Ascending aorta (tissue), 2 donors: ENCODE measurements at places on chromosomes 11 and 22.
A peak's percentile ranks its signal among the peaks of the same experiment; 100 is the strongest.

GRCh38 chr11:23536907-23537306 is 676.6 kb upstream of the CCDC179 start:
- H3K27me3 ChIP-seq, result no peaks in the 10 kb centered on the region
- H3K4me3 ChIP-seq, result no peak overlapping the region
- no peaks in the 10 kb centered on the region for H3K36me3 ChIP-seq
- no peak overlapping the region for H3K27ac ChIP-seq
- H3K4me1 ChIP-seq, result no peaks in the 10 kb centered on the region
- no peak for DNase-seq

- H3K27ac ChIP-seq, result no peak overlapping the region
- peaks cover 43% of the 10 kb centered on the region for H3K36me3 ChIP-seq
- H3K27me3 ChIP-seq, result no peaks in the 10 kb centered on the region
- no peak for DNase-seq
- no peak overlapping the region for H3K4me3 ChIP-seq
- H3K4me1 ChIP-seq, result no peaks in the 10 kb centered on the region
These were observed 13.2 kb downstream of the BBS1 start for GRCh38 chr11:66523611-66524010.

GRCh38 chr11:46672381-46672839 is 28.0 kb downstream of the ARHGAP1 start:
- no peak for DNase-seq
- no peak overlapping the region for H3K27ac ChIP-seq
- no peak overlapping the region for H3K4me3 ChIP-seq
- peaks cover 74% of the 10 kb centered on the region for H3K36me3 ChIP-seq

GRCh38 chr22:21695430-21696085 is 29.7 kb downstream of the PPIL2 start:
- H3K27ac ChIP-seq, result peak overlapping the region; percentile 89
- no peaks in the 10 kb centered on the region for H3K27me3 ChIP-seq
- no peak overlapping the region for H3K4me3 ChIP-seq
- no peak for DNase-seq
- peaks cover 45% of the 10 kb centered on the region for H3K36me3 ChIP-seq

GRCh38 chr11:57335023-57335342 is 709 bp downstream of the SSRP1 start:
- peaks cover 12% of the 10 kb centered on the region for H3K4me1 ChIP-seq
- no peaks in the 10 kb centered on the region for H3K27me3 ChIP-seq
- peak overlapping the region; percentile 88 for H3K4me3 ChIP-seq
- H3K36me3 ChIP-seq, result peaks cover 21% of the 10 kb centered on the region
- no peak for DNase-seq
- peak overlapping the region; percentile 95 for H3K27ac ChIP-seq

- no peaks in the 10 kb centered on the region for H3K27me3 ChIP-seq
- no peak overlapping the region for H3K4me3 ChIP-seq
- no peak overlapping the region for H3K27ac ChIP-seq
- peaks cover 3% of the 10 kb centered on the region for H3K36me3 ChIP-seq
- H3K4me1 ChIP-seq, result peaks cover 36% of the 10 kb centered on the region
- DNase-seq, result no peak
These were observed 13.2 kb downstream of the VPS37C start for GRCh38 chr11:61147791-61148620.

DNA sequence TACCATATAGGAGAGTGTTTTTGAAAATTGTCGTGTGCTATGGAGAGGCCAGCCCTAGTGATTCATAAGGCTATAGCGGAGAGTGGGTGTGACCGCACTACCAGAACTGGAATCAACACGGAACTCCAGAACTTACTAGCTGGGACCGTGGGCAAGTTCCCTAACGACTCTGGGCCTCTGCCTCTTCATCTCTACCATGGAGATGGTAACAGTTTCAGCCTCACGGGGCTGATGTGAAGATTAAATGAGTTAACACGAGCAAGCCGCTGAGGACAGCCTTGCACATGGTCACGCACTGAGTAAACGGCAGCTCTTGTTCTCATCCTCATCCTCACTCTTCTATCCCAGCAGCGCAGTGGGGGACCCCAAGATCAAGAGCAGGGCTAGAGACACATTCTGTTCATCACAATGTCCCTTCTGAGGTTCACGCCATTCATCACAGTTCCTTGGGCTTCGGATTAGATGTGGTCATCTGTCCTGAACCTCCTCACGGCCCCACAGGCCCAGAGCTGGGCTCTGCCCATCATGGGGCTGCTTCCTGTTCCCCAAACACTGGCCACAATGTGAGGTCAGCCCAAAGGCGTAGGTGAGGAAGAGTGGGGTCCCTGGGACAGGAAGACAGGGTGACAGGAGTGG is 47.2 kb upstream of the CD5 start:
- no peaks in the 10 kb centered on the region for H3K27me3 ChIP-seq
- no peaks in the 10 kb centered on the region for H3K4me1 ChIP-seq
- H3K4me3 ChIP-seq, result no peak overlapping the region
- no peak for DNase-seq
- H3K36me3 ChIP-seq, result no peaks in the 10 kb centered on the region

DNA sequence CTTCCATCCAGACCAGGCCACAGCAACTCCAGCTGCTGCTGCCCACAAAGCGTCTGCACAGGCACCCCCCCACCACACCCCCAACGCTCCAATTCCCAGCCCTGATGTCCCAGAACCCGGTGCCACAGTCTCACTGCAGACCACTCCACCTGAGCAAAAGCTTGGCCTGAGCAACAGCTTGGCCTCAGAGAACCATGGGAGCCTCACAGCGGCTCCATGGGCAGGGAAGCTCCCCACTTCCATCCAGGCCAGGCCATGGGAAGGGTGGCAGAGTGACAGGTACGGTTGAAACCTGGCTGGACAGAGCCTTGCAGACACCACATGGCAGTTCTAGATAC is 13.2 kb downstream of the PLXNB2 start:
- H3K4me3 ChIP-seq, result peak overlapping the region; percentile 57
- peak overlapping the region; percentile 97 for H3K27ac ChIP-seq
- peaks cover 11% of the 10 kb centered on the region for H3K36me3 ChIP-seq
- DNase-seq, result no peak
- no peaks in the 10 kb centered on the region for H3K27me3 ChIP-seq
- H3K4me1 ChIP-seq, result peaks cover 43% of the 10 kb centered on the region

DNA sequence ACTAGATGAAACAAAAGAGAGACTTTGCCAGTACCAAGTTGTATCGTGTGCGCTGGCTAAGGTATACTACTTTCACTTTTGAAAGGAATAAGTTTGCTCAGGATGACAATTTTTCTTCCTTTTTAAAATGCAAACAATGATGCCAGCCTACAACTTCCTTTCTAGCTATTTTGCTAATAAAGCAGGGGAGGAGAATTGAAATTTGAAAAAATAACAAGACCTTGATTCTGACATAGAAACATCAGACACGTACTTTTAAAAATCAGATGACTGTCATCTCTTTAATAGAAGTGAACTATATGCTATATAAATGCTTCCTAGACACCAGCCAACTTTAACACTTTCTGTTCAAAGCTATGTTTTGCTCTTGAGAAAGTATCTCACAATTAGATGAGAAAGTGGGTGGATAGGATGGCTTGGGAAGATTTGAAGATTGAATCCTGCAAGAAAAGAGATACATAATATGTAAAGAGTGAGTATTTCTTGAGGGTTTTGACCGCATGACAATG is 41.7 kb upstream of the BLID start:
- peak overlapping the region; percentile 80 for H3K27ac ChIP-seq
- no peak for DNase-seq
- H3K4me1 ChIP-seq, result peaks cover 45% of the 10 kb centered on the region
- H3K4me3 ChIP-seq, result peak overlapping the region; percentile 48
- H3K36me3 ChIP-seq, result no peaks in the 10 kb centered on the region

DNA sequence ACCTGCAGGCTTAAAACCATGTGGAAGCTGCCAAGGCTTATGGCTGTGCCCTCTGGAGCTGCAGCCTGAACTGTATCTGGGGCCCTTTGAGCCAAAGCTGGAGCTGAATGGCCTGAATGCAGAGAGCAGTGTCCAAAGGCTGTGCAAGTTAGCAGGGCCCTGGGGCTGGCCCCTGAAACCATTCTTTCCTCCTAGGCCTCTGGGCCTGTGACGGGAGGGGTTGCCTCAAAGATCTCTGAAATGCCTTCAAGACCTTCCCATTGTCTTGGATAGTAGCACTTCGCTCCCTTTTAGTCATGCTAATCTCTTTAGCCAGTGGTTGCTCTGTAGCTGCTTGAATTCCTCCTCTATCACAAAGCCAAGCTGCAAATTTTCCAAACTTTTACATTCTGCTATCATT is 12.8 kb upstream of the IFTAP start:
- no peaks in the 10 kb centered on the region for H3K36me3 ChIP-seq
- no peak overlapping the region for H3K4me3 ChIP-seq
- H3K27ac ChIP-seq, result no peak overlapping the region
- no peak for DNase-seq

GRCh38 chr22:27810609-27811151 is 9.1 kb upstream of the MN1 start:
- peaks cover 31% of the 10 kb centered on the region for H3K4me1 ChIP-seq
- H3K36me3 ChIP-seq, result no peaks in the 10 kb centered on the region
- peak; percentile 96 for DNase-seq
- no peaks in the 10 kb centered on the region for H3K27me3 ChIP-seq

- H3K27ac ChIP-seq, result no peak overlapping the region
- DNase-seq, result no peak
- no peaks in the 10 kb centered on the region for H3K36me3 ChIP-seq
- H3K27me3 ChIP-seq, result no peaks in the 10 kb centered on the region
- no peak overlapping the region for H3K4me3 ChIP-seq
- H3K4me1 ChIP-seq, result no peaks in the 10 kb centered on the region
These were observed 494.1 kb downstream of the DLG2 start for GRCh38 chr11:85132851-85133585.

DNA sequence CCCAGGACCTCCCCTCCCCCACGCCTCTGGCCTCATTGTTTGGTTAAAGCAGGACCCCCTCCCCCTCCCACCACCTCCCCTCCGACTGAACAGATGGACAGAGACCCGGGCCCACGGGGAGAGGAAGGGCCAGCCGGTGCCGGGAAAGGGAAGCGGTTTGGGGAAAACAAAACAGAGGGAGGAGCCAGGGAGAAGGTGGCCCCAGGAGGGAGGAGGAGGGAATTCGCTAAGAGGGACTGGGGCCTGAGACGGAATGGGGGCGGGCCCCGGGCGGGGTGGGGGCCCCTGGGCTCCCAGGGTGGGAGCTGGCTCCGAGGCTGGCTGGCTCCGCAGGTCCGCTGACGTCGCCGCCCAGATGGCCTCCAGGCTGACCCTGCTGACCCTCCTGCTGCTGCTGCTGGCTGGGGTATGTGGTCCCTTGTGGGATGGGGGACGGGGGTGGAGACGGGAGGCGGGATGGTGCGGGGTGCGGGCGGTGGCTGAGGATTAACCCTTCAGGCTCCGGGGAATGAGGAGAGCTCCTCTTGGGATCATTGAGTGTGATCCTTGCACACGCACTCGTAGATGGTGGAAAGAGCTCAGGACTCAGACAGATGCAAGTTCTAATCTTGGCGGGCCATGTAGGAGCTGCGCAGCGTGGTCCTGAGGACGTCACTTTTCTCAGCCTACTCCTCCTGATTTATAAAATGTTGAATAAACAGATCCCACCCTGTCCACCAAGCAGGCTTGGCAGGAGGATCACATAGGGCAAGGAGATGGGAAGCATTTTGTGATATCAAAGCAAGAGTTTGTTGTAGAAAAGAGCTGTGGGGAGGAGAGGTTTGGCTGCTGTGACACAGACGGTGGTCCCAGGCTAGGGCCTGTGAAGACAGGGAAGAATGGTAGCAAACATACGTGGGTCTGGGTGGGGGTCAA is 688 bp downstream of the SERPING1 start:
- peak; percentile 42 for DNase-seq
- no peaks in the 10 kb centered on the region for H3K27me3 ChIP-seq
- peaks cover 9% of the 10 kb centered on the region for H3K4me1 ChIP-seq
- peak overlapping the region; percentile 72 for H3K4me3 ChIP-seq
- peak overlapping the region; percentile 97 for H3K27ac ChIP-seq

- no peak for DNase-seq
- no peak overlapping the region for H3K4me3 ChIP-seq
- no peak overlapping the region for H3K27ac ChIP-seq
- no peaks in the 10 kb centered on the region for H3K27me3 ChIP-seq
These were observed 2.3 kb downstream of the LSP1 start for GRCh38 chr11:1854949-1855885.

GRCh38 chr22:27982106-27982505 is 63.0 kb upstream of the PITPNB start:
- no peaks in the 10 kb centered on the region for H3K27me3 ChIP-seq
- H3K27ac ChIP-seq, result no peak overlapping the region
- no peak for DNase-seq
- no peak overlapping the region for H3K4me3 ChIP-seq

DNA sequence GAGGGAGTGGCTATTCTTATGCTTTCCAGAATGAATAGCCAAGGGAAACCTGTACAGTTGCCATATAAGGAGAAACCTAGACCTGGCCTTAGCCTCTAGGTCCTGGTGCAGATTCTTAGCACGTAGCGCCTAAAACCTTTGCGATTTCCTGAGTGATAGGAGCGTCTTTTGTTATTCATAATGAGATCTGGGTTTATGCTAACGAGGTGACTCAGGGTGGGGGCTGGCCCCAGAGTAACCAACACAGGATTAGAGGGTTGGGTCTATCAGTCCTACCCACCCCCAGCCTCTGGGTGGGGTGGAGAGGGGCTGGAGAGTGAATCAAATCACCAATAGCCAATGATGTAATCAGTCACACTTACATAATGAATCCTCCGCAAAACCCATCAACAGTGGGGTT is 73.4 kb upstream of the PARVG start:
- no peak overlapping the region for H3K27ac ChIP-seq
- no peaks in the 10 kb centered on the region for H3K36me3 ChIP-seq
- no peaks in the 10 kb centered on the region for H3K27me3 ChIP-seq
- H3K4me3 ChIP-seq, result no peak overlapping the region
- no peaks in the 10 kb centered on the region for H3K4me1 ChIP-seq

- peaks cover 35% of the 10 kb centered on the region for H3K4me1 ChIP-seq
- H3K27me3 ChIP-seq, result no peaks in the 10 kb centered on the region
- no peaks in the 10 kb centered on the region for H3K36me3 ChIP-seq
These were observed 56.7 kb downstream of the HSD17B12 start for GRCh38 chr11:43737201-43737590.

DNA sequence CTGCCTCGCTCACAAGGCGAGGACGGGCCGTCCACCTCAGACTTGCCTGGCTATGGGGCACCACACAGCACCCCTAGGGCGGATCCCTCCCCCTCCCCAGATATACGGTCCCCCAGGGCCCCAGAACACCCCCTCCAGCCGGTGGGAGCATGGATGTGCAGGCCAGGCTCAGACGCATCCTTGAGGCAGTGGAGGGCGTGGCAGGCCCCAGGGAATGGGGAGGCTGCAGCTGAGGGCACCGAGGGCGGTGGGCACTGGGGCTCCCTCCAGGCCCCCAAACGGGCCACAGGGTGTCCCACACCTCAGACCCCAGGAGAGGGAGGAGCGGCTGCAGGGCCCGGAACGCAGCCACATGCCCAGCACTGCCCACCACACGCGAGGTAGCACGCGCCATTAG is 12.1 kb downstream of the TTLL8 start:
- no peak for DNase-seq
- no peaks in the 10 kb centered on the region for H3K4me1 ChIP-seq
- no peaks in the 10 kb centered on the region for H3K27me3 ChIP-seq
- H3K4me3 ChIP-seq, result no peak overlapping the region
- H3K27ac ChIP-seq, result no peak overlapping the region

DNA sequence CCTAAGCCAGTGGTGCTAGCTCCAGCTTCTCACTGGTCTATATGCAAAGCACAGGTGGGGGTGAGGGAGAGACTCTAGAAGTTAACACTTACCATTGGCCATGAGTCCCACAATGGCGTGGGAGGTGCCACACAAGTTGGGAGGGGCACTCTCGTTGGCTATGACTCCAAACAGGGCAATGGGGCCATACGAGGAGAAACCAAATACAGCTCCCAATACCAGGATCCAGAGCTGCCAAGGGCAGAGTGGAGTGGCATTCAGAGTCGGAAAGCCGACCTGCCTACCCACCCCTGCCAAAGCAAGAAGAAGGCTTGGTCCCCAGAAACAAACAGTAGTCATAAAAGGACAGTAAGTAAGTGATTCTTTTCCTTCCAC is 5.6 kb downstream of the SLC37A4 start:
- H3K27ac ChIP-seq, result peak overlapping the region; percentile 48
- no peaks in the 10 kb centered on the region for H3K27me3 ChIP-seq
- peaks cover 43% of the 10 kb centered on the region for H3K36me3 ChIP-seq
